ENCODE measurements at places on chromosomes 1 and 21.

DNA sequence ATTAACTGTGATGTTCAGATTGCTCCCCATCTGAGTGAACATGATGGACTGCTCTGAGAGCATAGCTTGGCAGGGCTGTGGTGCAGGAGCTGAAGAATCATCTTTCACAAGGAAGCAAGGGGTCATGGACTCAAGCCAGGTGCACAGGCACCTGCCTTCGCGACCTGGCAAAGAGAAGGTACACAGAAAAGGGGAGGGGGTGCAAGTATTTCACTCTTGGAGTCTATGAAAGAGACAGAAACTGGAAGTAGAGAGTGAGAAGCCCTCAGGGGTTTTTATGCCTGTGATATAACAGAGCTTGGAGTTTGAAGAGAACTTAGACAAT is 232.6 kb upstream of the PLXNA2 start:
- no peak for DNase-seq

GRCh38 chr1:10764296-10764798 is 32.1 kb downstream of the CASZ1 start:
- DNase-seq: no peak

DNA sequence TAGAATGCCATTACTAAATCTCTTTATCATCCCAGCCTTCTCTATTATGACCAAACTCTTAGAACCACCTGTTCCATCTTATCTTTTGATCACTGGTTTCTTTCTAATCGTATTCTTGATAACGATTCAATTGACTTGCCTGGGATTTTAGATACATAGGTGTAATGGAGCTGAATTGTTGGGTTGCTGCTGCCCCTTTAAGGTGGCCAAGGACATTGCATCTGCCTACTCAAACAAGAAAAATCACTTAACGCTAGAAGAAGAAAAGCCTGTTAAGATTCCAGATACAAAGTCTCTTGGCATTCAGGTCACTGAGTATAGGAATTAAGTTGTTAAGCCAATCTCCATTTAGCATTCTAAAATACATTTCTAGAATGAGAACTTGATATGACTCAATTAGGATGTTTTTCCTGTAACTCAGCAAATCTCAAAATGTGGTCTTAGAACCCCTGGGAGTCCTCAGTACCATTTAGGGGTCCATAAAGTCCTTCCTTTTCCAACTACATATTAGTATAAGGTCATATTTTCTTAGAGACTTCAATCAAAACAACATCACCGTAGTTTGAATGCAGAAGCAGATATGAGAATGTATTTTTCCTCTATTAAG is 12.4 kb downstream of the NEXN start:
- DNase-seq: peak; percentile 27

GRCh38 chr1:239457491-239458143 is 71.2 kb downstream of the CHRM3 start:
- no peak for DNase-seq

GRCh38 chr1:207853372-207853757 is 57.6 kb downstream of the CD34 start:
- DNase-seq: no peak

DNA sequence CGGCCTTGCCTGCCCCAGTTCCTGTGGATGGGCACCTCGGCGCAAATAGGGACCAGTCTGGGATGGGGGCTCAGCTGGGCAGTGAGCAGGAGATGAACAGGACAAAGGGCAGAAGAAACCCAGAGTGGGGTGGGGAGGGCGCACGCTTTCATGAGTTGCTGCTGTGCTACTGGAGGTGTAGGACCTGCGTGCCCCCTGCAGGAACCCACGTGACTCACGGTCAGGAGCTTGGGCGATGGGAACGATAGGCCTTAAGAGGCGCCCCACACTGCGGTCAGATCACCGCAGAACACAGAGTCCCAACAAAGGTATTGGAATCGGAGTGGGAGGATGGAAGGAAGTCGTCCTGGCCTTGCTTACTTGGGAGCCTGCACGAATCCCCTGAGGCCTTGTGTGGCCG is 17.2 kb downstream of the PRDM15 start:
- no peak for DNase-seq

- DNase-seq: no peak
Measured at GRCh38 chr1:242089911-242090310, 91.0 kb upstream of the MAP1LC3C start.
